Mesothelial cell of epicardium (in vitro differentiated cells): ENCODE measurements at places on chromosomes 1 and 21. TPM values are rescaled to one million over a fixed set of nuclear protein-coding genes. Genes with fewer than 3 reads are reported as not detected.

- DNase-seq = no peak
These were observed 6.0 kb downstream of the DRAM2 start for GRCh38 chr1:111133866-111134265.

- DNase-seq = no peak
These were observed 2.4 kb downstream of the PLPP3 start for GRCh38 chr1:56576880-56577405.

DNA sequence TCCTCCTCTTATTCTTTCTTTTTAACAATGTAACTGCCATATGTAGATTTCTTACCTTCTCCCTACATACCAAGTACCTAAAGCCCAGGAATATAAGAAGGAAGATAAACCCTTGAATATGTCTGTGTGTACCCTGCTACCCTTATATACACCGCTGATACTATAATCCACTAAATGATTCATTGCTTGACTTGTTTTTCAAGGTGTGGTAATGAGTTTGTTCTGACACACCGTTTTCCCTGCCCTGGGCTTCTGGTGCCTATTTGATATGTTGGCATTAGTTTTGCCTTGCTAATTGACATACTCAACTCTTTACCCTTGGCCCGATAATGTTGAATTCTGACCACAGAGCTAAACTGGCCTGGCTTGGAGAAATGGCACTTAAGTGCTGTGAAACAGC, 64.3 kb downstream of the IL23R start:
- DNase-seq = no peak

DNA sequence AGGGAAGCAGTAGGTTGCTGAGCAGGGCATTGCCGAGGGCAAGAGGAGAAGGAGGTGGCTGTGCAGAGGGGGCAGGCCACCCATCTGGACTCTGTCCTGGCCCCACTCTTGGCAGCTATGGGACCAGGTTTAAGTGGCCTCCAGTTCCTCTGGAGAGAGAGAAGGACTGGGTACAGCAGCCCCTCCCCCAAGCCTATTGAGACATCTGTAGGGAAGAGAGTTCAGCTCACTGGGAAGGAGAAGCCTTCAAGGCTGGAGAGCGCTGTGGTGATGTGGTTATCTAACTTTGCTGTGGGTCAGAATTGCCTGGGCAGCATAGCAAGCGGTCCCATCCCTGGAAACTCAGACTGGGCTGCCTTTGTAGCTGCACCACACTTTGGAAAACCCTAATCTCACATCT, 93.9 kb downstream of the KCNJ15 start:
- DNase-seq = no peak

- no peak for DNase-seq
These were observed 4.1 kb upstream of the NBPF3 start for GRCh38 chr1:21435646-21436487.

Gene FAM151A
- not detected in 3 replicates for total RNA-seq
